ENCODE measurements at places on chromosomes 2 and 18. TPM values are rescaled to one million over a fixed set of nuclear protein-coding genes. Genes with fewer than 3 reads are reported as not detected.

- no peak overlapping the region for H3K27ac ChIP-seq
- no peaks in the 10 kb centered on the region for H3K27me3 ChIP-seq
- H3K4me3 ChIP-seq, result no peak overlapping the region
- no peaks in the 10 kb centered on the region for H3K4me1 ChIP-seq
Observed at GRCh38 chr18:58723810-58724602, 52.7 kb downstream of the MALT1 start.

Gene SLC11A1
- total RNA-seq, result 0.18 TPM

Gene LOXHD1
- not detected for total RNA-seq

DNA sequence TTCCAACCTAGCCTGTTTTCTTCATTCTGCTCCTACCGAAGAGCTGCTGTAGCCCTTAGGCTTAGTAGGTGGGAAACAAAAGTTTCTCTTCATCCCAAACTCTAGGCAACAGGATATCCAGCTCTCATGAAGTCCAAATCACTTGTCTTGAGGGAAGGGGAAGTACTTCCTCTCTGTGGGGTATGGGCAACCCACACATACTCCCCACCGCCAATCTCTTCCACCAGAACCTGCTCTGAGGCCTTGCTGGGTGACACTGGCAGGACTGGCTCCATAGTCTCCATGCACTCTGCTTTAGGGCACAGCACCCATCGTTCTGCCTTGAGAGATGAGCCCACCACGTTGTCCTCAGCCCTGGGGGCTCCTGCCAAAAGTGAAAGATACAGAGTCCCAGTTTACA, 173.0 kb downstream of the NCK2 start:
- peaks cover 9% of the 10 kb centered on the region for H3K4me1 ChIP-seq
- no peak overlapping the region for H3K27ac ChIP-seq
- no peak overlapping the region for H3K4me3 ChIP-seq
- no peaks in the 10 kb centered on the region for H3K27me3 ChIP-seq
- peaks cover 10% of the 10 kb centered on the region for H3K36me3 ChIP-seq
- no peak for DNase-seq

DNA sequence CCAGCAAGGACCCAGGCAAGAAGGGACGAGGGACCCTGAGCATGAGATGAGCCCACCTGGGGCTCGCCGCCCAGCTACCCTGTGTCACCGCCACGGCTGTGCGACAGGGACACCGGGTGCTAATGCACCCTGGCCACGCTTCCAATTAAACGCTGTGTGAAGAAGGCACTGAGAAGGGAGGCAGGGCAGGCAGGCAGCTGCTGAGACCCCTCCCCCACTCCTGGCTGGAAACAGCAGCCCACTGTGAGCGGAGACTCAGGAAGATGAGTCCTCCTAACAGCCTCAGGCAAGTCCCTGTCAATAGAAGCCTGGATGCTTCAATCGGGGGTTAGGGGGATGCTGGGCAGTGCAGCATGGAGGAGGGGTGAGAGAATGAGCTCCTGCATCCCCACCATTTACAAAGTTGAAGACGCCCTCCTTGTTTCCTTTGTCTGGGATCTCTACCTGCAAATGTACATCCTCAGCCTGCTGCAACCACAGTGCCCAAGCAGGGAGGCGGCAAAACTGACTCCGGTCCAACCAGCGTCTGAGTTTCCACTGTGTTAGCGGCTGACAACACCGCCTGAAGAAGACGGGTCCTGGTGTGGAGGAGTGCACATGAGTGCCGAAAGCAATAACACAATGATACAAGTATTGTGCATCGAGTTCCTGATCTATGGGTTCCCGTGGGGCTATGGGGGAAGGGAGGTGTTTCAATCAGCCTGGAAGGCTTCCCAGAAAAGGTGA, 12.8 kb downstream of the TMEM163 start:
- DNase-seq, result no peak
- H3K27me3 ChIP-seq, result peaks cover 69% of the 10 kb centered on the region
- H3K4me1 ChIP-seq, result peaks cover 6% of the 10 kb centered on the region
- no peak overlapping the region for H3K4me3 ChIP-seq

GRCh38 chr2:225691711-225692110, 292.2 kb downstream of the NYAP2 start:
- H3K36me3 ChIP-seq, result no peaks in the 10 kb centered on the region
- H3K27ac ChIP-seq, result no peak overlapping the region
- H3K27me3 ChIP-seq, result no peaks in the 10 kb centered on the region
- DNase-seq, result no peak
- no peak overlapping the region for H3K4me3 ChIP-seq

Gene TMEM200C
- total RNA-seq, result not detected

Gene LYG2
- total RNA-seq, result not detected

GRCh38 chr2:20637147-20637546, 13.8 kb downstream of the HS1BP3 start:
- no peak overlapping the region for H3K4me3 ChIP-seq
- H3K4me1 ChIP-seq, result peaks cover 1% of the 10 kb centered on the region
- H3K27ac ChIP-seq, result no peak overlapping the region
- no peaks in the 10 kb centered on the region for H3K27me3 ChIP-seq
- no peak for DNase-seq

Gene HRH4
- 0.16 TPM for total RNA-seq

- H3K36me3 ChIP-seq, result no peaks in the 10 kb centered on the region
- DNase-seq, result no peak
- H3K27ac ChIP-seq, result no peak overlapping the region
- H3K27me3 ChIP-seq, result no peaks in the 10 kb centered on the region
Observed at GRCh38 chr2:11433822-11434221, 32.1 kb downstream of the E2F6 start.

Gene LINC00305
- total RNA-seq, result not detected

- H3K36me3 ChIP-seq, result no peaks in the 10 kb centered on the region
- H3K27ac ChIP-seq, result no peak overlapping the region
- no peaks in the 10 kb centered on the region for H3K4me1 ChIP-seq
- no peak for DNase-seq
- no peak overlapping the region for H3K4me3 ChIP-seq
- no peaks in the 10 kb centered on the region for H3K27me3 ChIP-seq
Observed at GRCh38 chr18:7038330-7038851, 79.2 kb downstream of the LAMA1 start.

Gene ERICH2
- total RNA-seq, result not detected

DNA sequence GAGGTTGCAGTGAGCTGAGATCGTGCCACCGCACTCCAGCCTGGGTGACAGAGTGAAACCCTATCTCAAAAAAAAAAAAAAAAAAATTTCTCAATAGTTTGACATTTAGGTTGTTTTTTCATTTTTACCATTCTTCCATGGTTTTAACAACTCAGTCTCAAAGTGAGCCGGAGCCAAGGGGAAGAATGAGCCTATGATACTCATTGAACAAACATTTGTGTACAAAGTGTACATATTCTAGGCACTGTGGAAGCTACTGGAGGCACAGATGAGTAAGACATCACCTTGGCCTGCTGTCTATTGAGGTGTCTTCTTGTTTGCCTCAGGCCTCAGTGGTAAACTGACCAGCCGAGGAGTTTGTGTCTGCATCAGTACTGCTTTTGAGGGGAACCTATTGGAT, 21.9 kb downstream of the CENPO start:
- H3K27me3 ChIP-seq, result no peaks in the 10 kb centered on the region
- H3K4me1 ChIP-seq, result peaks cover 8% of the 10 kb centered on the region
- H3K4me3 ChIP-seq, result no peak overlapping the region
- H3K27ac ChIP-seq, result no peak overlapping the region
